Activated CD8-positive, alpha-beta memory T cell treated with anti-CD3 and anti-CD28 coated beads, Interleukin-2, amount 10 ng/mL, durations not matched to agents 7 days and 5 days (primary cell): ENCODE measurements at places on chromosomes 5 and 9. TPM values are rescaled to one million over a fixed set of nuclear protein-coding genes. Genes with fewer than 3 reads are reported as not detected.

The OR1L8 gene
- not detected for total RNA-seq

DNA sequence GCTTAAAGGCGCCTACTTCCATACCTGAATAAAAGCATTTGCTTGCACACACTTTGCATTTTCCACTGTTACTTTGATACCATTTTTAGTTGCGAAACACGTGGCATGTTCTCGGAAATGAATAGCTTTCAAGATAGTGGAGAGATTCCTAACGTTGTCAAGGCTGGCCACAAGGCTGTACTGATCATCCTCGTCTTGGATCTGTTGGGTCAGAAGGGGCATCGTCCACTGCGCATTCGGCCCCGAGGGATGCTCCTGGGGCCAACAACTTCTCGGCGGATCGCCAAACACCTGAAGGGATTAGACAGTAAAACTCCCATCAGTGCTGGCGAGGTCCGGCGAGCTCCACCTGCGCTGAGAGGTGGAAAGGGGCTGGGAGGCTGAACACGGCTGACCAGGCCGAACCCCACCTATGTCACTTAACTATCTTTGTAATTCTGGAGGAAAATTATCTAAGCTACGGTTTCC, 599 bp downstream of the RAD1 start:
- H3K27me3 ChIP-seq = no peaks in the 10 kb centered on the region
- no peak overlapping the region for H3K4me3 ChIP-seq
- no peak overlapping the region for H3K27ac ChIP-seq
- peaks cover 39% of the 10 kb centered on the region for H3K4me1 ChIP-seq
- peaks cover 35% of the 10 kb centered on the region for H3K36me3 ChIP-seq

DNA sequence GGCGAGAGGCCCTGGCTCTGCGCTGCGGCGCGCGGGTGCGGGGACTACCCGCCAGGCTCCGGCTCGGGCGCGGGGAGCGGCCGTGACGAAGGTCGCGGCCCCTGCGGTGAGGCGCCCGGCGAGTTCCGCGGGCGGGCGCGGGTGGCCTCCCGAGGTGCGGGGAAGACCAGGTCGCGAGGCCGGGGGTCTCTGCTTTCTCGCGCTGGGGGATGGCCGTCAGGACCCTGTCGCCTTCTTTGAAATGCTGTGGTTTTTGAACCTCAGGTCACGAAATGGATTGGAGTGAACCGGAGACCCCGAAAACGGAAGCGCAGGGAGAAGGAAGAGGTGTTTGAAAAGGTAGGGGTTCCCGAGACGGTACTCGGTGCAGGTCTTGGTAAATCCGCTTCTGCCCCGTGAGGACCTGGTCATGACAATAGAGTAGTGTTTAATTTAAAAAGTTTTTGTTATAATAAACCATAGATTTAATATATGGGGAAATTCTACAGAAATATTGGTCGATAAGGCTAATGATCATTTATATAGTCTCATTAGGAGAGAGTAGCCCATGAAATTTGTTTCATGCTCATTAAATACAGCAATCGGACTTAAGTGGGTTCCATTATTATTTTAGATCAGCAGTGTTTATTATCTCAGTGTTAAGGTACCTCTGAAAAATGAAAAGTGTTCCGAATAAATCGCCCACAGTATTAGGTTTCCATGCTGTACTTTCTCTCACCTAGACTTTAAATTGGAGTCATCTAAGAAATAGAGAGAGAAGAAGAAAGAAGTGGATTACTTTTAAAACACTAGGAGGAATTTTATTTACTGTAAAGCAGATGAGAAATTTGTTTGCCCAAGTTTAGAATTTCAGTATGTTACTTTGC, 279.0 kb downstream of the AOPEP start:
- H3K36me3 ChIP-seq = peaks cover 3% of the 10 kb centered on the region
- peak overlapping the region; percentile 52 for H3K27ac ChIP-seq
- H3K4me3 ChIP-seq = peak overlapping the region; percentile 66
- H3K27me3 ChIP-seq = peaks cover 46% of the 10 kb centered on the region
- DNase-seq = no peak

GRCh38 chr9:135043345-135043744, 44.1 kb upstream of the OLFM1 start:
- H3K4me3 ChIP-seq = no peak overlapping the region
- no peaks in the 10 kb centered on the region for H3K27me3 ChIP-seq
- DNase-seq = no peak
- H3K4me1 ChIP-seq = no peaks in the 10 kb centered on the region

- H3K27me3 ChIP-seq = peaks cover 94% of the 10 kb centered on the region
- no peaks in the 10 kb centered on the region for H3K36me3 ChIP-seq
- DNase-seq = no peak
- H3K27ac ChIP-seq = peak overlapping the region; percentile 24
- peak overlapping the region; percentile 25 for H3K4me3 ChIP-seq
Measured at GRCh38 chr5:154475591-154476353, 2.3 kb downstream of the HAND1 start.

GRCh38 chr9:84586662-84587061, 82.9 kb upstream of the NTRK2 start:
- H3K4me3 ChIP-seq = no peak overlapping the region
- H3K27me3 ChIP-seq = no peaks in the 10 kb centered on the region
- H3K36me3 ChIP-seq = no peaks in the 10 kb centered on the region
- no peak overlapping the region for H3K27ac ChIP-seq
- DNase-seq = no peak

DNA sequence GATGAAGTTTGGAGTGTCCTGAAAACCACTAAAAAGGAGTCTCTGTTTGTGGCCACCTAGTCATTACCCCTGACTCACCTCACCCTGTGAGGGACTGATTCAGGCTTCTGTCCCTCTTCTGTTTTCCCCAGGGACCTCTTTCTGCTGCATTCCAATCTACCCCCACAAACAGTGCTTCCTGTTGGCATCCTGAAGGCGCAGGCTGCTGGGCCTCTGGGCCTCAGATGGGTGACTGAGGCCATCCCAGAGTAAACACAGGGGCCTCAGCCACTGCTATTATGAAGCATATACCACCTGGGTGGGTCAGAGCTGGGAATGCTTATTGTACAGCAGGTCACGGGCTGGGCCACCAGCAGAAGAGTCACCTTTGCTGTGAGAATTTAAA, 20.0 kb downstream of the MORN5 start:
- no peaks in the 10 kb centered on the region for H3K36me3 ChIP-seq
- DNase-seq = no peak
- H3K27me3 ChIP-seq = peaks cover 24% of the 10 kb centered on the region
- no peak overlapping the region for H3K4me3 ChIP-seq
- H3K4me1 ChIP-seq = no peaks in the 10 kb centered on the region

DNA sequence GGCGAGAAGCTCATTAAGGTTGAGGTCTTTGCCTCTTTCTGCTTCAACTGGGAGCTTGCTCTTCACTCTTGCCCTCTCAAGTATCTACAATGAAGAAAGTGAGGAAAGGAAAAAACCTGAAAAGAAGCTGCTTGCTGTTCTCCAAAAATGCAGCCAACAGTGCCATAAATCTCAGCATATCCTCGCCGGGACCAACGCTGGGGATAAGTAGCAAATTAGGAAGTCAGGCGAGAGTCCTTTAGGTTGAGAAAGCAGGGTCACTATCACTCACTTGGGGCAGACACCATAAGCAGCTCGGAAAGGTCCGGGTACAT, 399 bp downstream of the NUP155 start:
- H3K4me1 ChIP-seq = peaks cover 35% of the 10 kb centered on the region
- H3K36me3 ChIP-seq = peaks cover 17% of the 10 kb centered on the region
- DNase-seq = no peak
- H3K4me3 ChIP-seq = peak overlapping the region; percentile 99
- peak overlapping the region; percentile 95 for H3K27ac ChIP-seq
- H3K27me3 ChIP-seq = no peaks in the 10 kb centered on the region

- DNase-seq = peak; percentile 23
- H3K27ac ChIP-seq = no peak overlapping the region
- peaks cover 10% of the 10 kb centered on the region for H3K36me3 ChIP-seq
- no peak overlapping the region for H3K4me3 ChIP-seq
- no peaks in the 10 kb centered on the region for H3K27me3 ChIP-seq
- H3K4me1 ChIP-seq = peaks cover 29% of the 10 kb centered on the region
Measured at GRCh38 chr5:10593531-10594181, 29.8 kb downstream of the ANKRD33B start.

DNA sequence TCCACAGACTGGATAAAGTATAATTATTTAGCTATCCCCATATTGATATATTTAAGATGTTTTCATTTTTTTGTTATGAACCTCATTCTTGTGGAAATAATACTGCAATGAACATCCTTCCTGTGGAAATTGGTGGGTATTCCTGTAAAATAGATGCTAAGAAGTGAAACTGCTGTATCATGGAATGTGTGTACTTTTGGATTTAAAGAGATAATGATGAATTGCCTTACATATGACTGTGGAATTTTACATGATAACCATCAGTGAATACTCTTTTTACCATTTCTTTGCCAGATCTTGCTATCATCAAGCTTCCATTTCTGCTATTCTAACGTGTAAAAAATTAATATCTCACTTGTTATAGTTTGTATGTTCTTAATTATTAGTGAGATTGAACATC, 847.9 kb downstream of the EFNA5 start:
- no peaks in the 10 kb centered on the region for H3K4me1 ChIP-seq
- no peak overlapping the region for H3K27ac ChIP-seq
- no peak overlapping the region for H3K4me3 ChIP-seq
- no peaks in the 10 kb centered on the region for H3K36me3 ChIP-seq
- no peak for DNase-seq
- no peaks in the 10 kb centered on the region for H3K27me3 ChIP-seq

GRCh38 chr9:123251741-123252140, 16.6 kb downstream of the STRBP start:
- no peaks in the 10 kb centered on the region for H3K27me3 ChIP-seq
- H3K36me3 ChIP-seq = no peaks in the 10 kb centered on the region
- no peak overlapping the region for H3K27ac ChIP-seq
- no peak overlapping the region for H3K4me3 ChIP-seq
